ENCODE measurements at places on chromosomes 2 and 18. TPM values are rescaled to one million over a fixed set of nuclear protein-coding genes. Genes with fewer than 3 reads are reported as not detected.

- no peak for DNase-seq
Measured at GRCh38 chr2:38374984-38375383, 2.1 kb downstream of the ATL2 start.

DNA sequence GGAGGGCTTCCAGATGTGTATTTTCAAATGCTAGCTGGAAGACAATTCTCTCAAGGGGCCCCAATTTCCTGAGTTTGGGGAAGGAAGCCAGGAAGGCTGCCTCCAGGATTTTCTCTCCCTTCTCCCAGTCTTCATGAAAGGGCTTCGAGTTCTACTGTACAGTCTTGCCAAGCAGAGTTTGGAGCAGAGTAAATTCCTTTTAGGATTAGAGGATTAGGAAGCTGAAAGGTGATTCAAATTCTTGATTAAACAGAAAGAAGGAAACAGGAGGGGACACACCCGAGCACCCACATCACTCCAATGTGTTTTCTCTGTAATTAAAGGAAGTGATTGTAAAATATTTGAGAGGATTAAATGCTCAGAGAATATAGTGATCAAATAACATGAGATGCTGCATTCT lies 217.8 kb downstream of the SETBP1 start:
- DNase-seq: no peak

GRCh38 chr18:36831139-36831538 lies 2.2 kb downstream of the KIAA1328 start:
- DNase-seq: peak; percentile 9

DNA sequence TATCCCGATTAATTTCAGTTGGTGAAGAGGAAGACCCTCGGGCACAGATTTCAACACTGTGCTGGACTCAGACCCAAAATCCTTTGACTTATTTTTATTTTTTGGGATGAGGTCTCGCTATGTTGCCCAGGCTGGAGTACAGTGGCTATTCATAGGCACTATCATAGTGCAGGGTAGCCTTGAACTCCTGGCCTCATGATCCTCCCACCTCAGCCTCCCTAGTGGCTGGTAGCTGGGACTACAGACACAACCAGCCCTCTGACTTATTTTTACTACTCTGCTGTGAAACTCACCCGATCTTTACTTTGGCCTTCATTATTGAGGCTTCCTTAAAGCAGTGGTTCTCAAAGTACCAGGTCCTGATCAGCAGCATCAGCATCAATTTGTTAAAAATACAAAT lies 18.2 kb upstream of the ADAM17 start:
- DNase-seq: no peak

GRCh38 chr2:120452131-120452530 lies 106.2 kb downstream of the INHBB start:
- DNase-seq: no peak

DNA sequence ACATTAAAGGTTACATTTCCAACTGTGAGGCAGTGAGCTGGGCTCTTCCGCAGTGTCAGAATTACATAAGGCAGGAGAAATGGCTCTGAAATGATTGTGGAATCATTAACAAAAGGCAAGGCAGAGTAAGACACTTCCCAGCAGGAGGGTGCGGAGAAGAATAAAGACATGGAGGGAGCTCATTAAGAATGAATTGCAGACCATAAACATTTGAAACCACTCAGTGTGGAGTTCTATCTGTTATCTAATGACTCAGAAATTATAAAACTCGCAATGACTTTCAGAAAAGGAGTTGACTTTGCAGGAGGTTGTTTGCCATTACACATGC lies 77.0 kb downstream of the SMIM21 start:
- DNase-seq: peak; percentile 39

- DNase-seq: no peak
Measured at GRCh38 chr2:97745474-97746174, 32.2 kb downstream of the ZAP70 start.

GRCh38 chr18:48902023-48902855 lies 48.5 kb downstream of the SMAD7 start:
- DNase-seq: peak; percentile 70

DNA sequence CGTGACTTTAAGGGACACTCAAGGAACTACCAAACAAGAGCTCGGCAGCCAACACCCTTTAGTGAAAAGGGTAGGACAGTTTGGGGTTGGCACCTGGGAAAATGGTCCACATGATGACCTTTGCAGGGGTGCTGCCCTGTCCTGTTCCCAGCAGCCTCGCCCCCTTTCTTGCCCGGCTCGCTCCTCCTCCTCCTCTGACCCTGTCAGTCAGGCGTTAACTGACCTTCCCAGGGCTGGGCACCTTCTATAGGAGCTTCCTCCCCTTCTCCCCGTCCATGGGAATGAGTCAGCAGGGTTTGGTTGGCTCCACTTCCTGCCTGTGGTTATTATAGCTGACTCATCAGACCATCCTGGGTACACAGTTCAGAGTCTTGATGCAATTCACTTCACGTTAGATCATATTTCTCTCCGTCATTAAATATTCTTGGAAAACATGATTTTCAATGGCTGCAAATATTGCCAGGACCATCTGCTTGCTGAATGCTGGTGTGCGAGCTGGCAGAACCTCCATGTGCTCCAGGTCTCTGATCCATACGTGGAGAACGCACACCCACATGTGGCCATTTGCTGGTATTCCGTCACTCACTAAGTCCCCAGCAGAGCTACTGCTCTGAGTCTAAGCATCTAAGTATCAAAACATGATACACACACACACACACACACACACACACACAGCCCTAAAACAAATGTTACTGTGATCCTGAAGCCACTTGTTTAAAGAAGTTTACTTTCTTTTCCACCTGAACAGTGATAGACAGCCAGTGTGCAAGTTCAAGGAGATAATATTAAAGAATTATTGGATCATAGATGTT lies 185.0 kb downstream of the ANAPC1 start:
- DNase-seq: peak; percentile 69

GRCh38 chr18:62368100-62368499 lies 43.0 kb downstream of the TNFRSF11A start:
- DNase-seq: no peak

GRCh38 chr2:40914666-40915065 lies 462.8 kb upstream of the SLC8A1 start:
- DNase-seq: no peak

GRCh38 chr18:47120428-47120827 lies 29.9 kb downstream of the HDHD2 start:
- DNase-seq: no peak

DNA sequence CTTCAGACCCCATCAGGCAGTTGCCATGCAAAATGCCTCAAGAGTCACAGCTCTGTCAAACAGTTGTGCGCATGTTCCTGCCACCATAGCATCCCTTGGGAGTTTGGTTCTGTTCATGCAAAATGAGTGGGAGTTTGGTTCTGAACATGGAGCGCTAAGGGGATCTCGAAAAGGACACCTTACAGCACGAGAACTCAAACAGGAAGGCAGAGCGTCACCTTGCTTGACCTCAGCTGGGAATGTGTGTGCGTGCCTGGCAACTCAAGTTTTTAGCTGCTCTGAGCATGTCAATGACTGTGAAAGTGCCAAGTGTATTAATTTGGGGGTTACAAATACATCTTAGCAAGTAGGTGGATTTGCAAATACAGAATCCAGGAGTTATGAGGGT lies 16.6 kb downstream of the MALL start:
- DNase-seq: no peak

GRCh38 chr2:117551858-117552257 lies 262.6 kb upstream of the DDX18 start:
- no peak for DNase-seq

DNA sequence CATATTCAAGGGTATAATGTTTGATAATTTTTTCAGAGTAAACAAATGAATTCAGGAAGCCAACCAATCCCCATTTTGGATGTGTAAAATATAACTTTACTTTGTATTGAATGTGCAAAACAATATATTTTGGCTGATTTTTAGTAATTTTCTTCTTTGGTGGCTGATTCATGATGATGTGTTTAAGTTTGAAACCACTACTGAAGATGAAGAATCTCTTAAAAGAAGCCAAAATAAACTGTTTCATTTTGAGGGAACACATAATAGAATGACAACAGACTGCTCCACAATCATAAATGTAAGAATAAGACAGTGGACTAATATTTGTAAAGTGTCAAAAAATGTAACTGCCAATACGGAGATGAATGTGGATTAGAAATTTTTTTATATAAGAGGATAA lies 52.5 kb upstream of the TRIM43 start:
- no peak for DNase-seq

GRCh38 chr2:120238728-120239487 lies 13.7 kb upstream of the RALB start:
- DNase-seq: no peak

SATB2 gene
- total RNA-seq: 8.2 TPM

RND3 gene
- total RNA-seq: 61.1 TPM

CCDC138 gene
- total RNA-seq: 19.4 TPM

DNMT3A gene
- 43.1 TPM for total RNA-seq

C2orf81 gene
- 1.2 TPM for total RNA-seq

TMEM247 gene
- total RNA-seq: not detected

SLC5A7 gene
- total RNA-seq: 3.7 TPM

CTAGE1 gene
- total RNA-seq: not detected
